ENCODE measurements at places on chromosomes 11 and 22.

GRCh38 chr11:6622261-6623171, 3.3 kb upstream of the TPP1 start:
- no peak for DNase-seq

DNA sequence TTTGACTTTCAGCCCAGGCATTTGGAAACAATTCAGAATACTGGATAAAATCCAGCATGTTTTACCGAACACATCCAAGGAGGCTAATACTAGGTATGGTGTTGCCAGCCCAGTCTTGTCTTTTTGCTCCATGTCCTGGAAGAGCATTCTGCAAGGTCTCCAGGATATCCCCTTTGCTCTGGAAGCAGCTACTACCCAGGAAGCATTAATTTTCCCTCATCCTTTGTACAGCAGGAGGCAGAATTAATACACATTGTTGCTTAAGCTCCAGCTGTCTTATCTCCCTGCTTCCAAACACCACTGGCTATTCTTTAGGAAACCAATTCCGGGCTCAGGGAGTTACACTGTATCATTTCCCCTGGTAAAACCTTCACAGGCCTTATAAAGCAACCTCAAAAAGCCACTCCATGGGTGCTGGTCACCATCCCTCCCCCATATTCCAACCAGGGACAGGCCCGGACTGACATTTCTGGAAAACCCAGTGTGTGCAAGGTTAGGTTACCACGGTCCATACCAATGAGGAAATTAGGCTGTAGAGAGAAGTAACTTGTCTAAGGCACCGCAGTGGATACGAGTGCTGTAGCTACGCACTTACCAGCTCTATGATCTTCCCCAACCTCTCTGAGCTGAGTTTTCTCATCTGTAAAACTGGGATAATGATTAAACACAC, 1.5 kb upstream of the UBASH3B start:
- no peak for DNase-seq

DNA sequence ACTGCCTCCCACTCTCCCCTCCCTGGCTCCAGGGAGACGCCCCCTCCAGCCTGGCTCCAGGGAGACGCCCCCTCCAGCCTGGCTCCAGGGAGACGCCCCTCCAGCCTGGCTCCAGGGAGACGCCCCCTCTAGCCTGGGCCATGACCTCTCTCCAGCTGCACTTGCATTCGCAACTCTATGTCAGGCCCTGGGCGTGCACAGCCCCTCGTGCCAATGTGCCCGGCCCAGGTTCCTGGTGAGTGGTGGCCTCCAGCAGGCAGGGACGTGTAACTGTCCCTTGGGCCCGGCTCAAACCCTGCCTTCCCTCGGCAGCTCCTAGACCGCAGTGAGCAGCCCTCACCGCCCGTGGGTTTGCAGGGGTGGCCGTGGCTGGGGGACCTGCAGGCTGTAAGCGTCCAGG, 6.9 kb downstream of the MUC6 start:
- DNase-seq: no peak

DNA sequence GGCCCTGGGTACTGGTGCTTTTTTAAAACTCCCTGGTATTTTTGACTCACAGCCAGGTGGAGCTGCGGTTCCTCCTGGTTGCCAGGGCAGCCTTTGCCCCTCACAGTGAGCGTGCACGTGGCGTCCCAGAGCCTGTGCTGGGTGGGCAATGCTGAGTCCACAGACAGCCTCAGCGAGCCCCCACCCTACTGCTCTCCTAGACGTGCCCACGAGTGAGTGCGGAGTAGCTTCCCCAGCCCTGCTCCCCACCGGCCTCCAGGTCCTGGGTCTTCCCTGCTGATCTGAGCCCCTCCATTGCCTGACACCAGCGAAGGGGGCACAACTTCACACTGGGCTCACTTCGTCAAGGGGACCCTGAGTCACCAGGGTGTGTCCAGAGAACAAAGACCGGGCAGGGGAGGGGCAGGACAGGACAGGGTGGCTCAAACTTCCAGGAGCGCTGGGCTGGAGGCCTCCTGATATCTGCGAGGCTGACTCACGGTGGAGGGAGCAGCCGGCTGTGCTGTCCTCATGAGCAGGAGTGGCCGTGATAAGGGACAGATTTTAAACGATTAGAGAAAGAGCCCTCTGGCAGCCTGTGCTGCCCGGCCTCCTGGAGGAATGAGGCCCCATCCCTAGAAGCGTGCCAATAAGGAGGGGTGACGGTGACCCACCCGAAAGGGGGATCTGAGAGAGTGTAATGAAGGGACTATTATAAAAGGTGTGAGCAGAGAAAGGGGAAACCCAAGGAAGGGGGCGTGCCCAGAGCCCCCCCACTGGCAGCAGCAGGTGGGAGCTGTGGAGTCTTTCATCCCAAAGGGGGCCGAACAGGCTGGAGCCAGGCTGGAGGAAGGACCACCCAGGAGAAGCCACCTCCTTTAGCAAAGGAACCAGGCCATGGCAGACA, 129.3 kb upstream of the FGF3 start:
- no peak for DNase-seq

DNA sequence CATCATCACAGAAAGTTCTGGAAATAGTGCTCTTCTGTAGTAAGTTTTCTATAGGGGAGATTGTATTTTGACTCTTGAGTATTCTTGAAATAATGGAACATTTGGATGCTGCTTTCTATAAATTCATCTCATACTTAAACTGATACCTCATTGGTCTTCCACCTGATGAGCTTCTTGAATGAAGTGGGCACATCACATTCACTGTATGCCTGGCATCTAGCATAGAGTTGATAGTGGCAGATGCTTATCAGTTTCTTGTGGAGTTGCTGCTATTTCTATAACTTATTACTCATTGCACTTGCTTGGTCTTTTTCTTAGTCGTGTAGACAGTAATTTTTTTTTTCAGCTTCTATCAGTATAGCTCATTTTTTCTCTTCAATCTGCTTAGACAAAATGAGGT, 5.4 kb downstream of the ATXN10 start:
- DNase-seq: no peak

All from sigmoid colon (tissue), 7 donors.